ENCODE measurements at places on chromosomes 3 and 15. TPM values are rescaled to one million over a fixed set of nuclear protein-coding genes. Genes with fewer than 3 reads are reported as not detected.
A peak's percentile ranks its signal among the peaks of the same experiment; 100 is the strongest.

DNA sequence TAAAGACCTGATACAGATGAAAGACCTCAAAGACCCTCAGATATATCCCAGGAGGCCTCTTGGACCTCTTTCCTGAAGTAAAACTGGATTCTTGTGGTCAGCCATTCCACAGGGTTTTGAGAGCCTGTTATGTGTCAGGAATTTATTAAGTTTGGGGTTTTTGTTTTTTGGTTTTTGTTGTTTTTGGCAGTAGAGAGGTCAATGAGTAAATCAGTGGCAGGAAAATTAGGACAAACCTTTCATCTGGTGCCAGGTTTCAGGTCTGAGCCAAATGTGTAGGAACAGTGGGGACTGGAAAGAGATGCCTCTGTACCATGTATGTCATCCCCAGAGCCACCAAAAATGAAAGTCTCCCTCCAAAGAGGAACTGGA, 520.4 kb upstream of the MDFIC2 start:
- no peak for DNase-seq

DNA sequence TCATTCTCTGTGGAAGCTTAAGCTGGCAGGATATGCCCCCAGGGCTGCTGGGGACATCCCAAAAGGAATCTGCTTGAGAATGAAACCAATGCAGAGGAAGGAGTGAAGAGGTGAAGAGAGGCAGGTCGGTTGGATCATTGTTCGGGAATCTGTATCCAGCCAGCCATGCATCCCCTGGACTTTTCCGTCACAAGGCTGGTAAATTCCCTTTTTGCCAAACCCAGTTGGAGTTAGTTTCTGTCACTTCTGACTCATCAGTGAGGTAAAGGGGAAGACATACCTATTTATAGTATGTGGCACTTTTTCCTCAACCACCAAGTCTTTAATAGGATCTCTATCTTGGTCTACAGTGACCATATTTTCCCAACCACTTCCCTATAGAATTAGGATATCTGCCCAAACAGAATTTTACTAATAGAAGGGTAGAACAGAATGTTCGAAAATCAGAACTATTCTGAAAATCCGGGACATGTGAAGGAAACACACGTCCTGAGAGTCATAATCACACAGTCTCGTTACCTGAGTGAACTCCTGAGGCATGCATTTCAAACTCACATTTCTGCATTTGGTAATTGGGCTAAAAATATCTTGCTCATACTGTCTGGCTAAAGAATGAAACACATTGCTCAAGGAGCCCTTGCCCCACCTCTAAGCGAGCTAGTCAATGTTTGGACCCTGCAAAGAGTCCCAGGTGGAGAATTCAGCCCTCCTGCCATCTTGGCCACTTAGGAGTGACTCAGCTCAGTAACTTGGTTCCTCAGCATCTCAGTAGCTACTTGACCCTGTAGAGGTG, 289.7 kb upstream of the ADAMTS9 start:
- DNase-seq: no peak

- no peak for DNase-seq
Observed at GRCh38 chr3:169760479-169760878, 4.4 kb downstream of the TERC start.

GRCh38 chr3:62378921-62379320, 5.6 kb upstream of the FEZF2 start:
- DNase-seq: no peak

DNA sequence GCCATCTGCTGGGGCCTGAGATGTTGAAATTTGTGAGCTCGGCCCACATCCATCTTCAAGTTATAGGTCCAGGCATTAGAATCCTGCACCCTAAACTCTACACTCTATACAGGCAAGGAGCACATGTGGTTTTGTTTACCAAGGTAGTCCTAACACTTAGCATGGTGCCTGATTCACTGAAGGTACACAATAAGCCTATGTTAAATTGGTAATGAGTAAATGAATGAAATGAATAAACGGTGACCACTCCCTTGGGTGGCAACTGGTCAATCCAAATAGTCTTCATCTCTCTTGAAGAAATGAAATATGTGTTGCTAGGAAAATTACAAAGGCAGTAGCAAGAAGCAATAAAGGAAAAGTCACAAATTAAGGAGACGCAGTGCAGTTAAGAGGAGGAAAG, 359.3 kb upstream of the UBE2E2 start:
- DNase-seq: no peak

GRCh38 chr3:112460519-112461195, 38.6 kb downstream of the BTLA start:
- DNase-seq: no peak

DNA sequence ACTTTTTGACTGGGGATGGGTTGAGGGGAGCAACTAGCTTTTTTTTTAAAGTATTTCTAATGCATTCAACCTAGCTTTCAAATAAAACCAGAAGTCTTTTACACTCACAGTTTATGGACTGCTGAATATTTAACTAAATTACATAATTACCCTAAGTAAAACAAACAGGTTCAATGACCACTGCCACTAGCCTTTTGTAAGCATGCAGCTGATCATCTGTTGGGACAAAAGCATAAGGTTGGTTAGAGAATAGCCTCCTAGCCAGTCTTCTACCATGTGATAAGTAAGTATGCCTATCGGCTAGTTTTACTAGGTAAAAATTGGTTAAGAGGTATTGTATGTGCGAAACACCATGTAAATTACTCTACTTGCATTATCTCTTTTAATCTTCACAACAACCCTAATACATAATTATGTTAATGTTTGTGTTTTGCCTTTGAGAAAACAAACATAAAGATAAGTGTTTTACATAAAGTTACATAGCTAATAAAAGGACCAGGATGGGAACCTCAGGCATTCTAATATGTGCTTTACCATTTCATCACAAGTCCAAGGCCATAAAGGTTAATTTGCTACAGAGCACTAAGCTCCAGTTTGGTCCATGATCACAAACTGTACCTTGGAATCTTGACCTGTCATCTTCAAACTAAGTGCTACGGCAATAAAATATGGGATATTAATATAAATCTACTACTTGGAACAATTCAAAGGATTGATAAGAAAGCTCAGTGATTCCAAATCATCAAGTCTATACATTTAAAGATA, 13.2 kb downstream of the PFN2 start:
- DNase-seq: no peak

GRCh38 chr3:24100696-24101402, 155.8 kb downstream of the NR1D2 start:
- no peak for DNase-seq

DNA sequence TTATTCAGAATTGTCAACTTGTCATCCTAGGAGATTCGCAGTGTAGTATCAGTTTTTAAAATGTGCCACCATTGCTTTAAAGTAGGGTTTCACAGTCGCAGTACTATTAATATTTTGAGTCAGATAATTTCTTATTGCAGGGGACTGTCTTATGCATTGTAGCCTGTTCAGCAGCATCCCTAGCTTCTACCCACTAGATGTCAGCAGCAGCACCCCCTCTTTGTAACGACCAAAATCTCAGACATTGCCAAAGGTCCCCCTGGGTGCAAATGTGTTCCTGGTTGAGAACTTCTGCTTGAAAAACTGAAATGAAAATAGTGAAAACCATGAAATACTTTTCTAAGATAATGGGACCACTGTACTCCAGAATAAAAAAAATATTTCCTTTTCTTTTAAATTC, 474.8 kb downstream of the CNTN3 start:
- DNase-seq: no peak

DNA sequence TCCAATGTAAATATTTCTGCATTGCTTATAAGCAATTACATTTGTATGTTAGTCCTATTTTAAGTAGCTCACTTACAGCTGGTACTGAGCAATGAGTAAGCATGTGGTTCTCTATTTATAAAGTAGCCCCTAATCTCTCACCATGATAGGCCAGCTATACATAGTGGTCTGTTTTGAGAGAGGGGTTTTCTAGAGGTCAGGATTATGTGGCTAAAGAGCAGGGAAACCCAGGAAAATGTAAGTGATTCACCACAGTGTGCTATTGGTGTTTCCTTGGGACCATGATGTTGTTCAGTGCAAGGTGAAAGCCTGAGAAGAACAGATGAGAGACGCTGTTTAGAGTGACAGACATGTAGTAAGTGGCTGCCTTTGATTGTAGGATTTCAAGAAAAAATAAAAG, 26.4 kb downstream of the RBMS3 start:
- DNase-seq: no peak

- DNase-seq: no peak
Observed at GRCh38 chr3:48564022-48564421, 441 bp upstream of the UCN2 start.

GRCh38 chr3:9151240-9151639, 98.2 kb downstream of the SRGAP3 start:
- no peak for DNase-seq

DNA sequence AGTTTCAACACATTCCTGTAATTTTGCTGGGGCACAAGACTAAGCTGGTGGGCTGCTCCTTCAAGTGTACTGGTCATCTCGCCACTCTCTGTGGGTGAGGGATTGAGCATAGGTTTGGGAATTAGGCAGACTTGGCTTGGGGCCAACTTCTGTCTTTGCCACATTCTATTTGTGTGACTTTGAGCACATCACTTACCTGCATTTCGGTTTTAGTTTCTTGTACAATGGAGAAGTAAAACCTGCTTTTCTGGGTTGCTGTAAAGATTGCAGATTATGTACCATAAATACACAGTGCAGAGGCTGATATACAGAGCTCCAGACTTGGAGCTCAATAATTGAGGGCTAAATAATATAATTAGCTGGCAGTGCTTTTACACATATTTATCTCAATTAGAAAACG, 162.1 kb downstream of the C3orf38 start:
- no peak for DNase-seq

DNA sequence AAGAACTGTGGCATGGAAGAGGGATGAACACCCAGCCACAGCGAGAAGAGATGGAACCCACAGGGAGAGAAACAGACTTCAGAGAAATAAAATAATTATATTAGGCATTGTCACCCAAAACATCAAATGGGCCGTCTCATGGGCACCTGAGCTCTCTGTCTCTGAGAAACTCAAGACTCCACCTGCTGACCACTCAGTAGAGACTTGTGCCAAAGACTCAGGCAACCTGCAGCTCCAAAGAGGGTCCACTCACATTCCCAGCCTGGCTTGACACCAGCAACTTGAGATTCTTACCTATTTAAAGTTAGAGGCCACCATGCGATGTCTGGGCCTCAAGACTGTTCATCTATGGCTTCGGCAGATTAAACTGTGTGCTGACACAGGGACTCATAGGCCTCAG, 12.0 kb downstream of the SEMA5B start:
- DNase-seq: no peak

- DNase-seq: no peak
Observed at GRCh38 chr3:4475804-4476203, 8.7 kb upstream of the SUMF1 start.

- no peak for DNase-seq
Observed at GRCh38 chr3:58953288-58953687, 96.5 kb downstream of the CFAP20DC start.

DNA sequence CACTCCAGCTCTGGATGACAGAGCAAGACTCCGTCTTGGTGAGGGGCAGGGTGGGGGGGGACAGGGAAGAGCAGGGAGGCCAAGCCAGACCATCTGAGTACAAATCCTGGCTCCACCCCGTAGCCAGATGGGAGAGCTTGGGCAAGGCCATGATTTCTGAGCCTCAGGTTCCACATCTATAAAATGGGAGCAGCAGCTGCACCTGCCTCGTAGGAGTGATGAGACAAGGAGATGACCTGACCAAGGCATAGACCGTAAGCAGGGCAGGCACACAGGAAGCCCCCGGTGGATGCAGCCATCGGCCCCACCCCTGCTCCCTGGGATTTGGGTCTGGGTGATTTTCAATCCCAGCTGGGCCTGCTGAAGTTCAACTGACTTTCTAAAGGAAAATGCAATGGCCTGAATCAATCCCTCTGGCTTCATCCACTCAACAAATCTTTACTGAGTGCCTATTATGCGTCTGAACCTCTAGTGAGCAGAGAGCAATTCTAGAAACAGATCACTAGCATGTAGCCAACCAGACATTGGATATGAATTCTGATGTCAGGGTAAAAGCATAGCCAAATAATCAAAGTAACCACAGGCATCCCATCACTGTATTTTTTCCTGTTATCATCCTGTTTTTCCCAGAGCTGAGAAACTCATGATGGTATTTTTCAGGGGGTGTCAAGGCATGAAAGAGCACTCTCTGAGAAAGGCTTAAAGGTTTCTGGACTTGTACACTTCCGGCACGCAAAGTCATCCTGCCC, 141.2 kb downstream of the NUP210 start:
- DNase-seq: no peak

- no peak for DNase-seq
Observed at GRCh38 chr15:95363646-95364045, 966.9 kb upstream of the NR2F2 start.

DNA sequence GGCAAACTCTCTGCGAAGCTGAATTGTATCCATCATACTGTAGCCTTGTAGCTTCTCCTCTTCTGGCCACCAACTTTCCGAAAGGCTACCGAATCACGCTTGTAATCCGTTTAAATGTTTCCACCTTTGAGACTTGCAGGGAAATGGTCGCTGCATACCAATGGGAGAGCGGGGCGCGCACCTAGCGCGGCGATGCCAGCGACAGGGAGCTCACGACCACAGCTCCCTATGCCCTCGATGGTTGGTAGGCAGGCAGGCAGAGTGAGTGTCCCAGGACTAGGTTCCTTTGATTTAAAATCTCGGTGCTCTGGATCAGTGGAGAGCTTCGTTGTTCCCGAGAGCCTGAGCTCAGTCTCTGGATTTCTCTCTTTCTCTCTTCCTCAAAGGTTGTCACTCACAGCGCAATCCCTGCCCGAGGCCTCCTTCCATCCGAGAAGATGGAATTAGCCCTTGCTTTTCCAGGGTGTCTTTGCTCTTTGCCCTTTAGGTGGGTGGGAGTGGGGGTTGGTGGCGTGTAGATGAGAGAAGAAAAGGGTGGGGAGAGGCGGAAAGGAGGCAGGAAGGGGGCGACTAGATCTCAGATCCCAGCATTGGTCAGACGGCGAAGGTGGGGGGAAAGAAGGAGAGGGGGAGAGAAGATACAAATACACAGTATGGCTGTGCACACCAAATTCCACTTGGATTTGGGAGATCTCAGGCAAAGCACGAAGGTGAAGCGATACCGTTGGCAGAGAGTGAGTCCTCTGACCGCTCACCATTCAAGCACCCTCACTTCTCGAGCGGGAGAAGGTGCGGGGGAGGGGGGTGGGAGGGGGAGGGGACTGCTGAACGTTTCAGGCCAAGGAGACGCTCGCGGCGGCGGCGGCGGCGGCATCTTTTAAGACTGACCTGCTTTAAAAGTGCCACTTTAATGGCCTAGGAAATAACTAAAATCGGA, at the start of gene SLITRK3:
Gene SLITRK3, minus strand, starts transcription at position 745 of the 937 bp plus-strand sequence. CDS start 5,554 bp downstream, outside the sequence.
- peak; percentile 7 for DNase-seq

GRCh38 chr3:11170052-11170770, 15.9 kb downstream of the HRH1 start:
- no peak for DNase-seq

GRCh38 chr3:153513236-153513635, 351.2 kb downstream of the RAP2B start:
- no peak for DNase-seq

- no peak for DNase-seq
Observed at GRCh38 chr3:58116161-58116955, 94.4 kb downstream of the DNASE1L3 start.

SLC22A13 gene
- total RNA-seq: 0.41 TPM

C3orf18 gene
- 12.7 TPM for total RNA-seq

XRN1 gene
- total RNA-seq: 20.0 TPM

LOXL1 gene
- 17.3 TPM for total RNA-seq

ACSBG1 gene
- 5.5 TPM for total RNA-seq

A4GNT gene
- total RNA-seq: not detected

SEC61A1 gene
- total RNA-seq: 184 TPM

GOLGA8R gene
- total RNA-seq: 0.82 TPM

FNDC3B gene
- total RNA-seq: 41.5 TPM

ACKR2 gene
- total RNA-seq: 0.56 TPM
